ENCODE measurements at places on chromosomes 5 and 9.

- DNase-seq: no peak
Measured at GRCh38 chr9:76716085-76716672, 48.1 kb upstream of the PCA3 start.

DNA sequence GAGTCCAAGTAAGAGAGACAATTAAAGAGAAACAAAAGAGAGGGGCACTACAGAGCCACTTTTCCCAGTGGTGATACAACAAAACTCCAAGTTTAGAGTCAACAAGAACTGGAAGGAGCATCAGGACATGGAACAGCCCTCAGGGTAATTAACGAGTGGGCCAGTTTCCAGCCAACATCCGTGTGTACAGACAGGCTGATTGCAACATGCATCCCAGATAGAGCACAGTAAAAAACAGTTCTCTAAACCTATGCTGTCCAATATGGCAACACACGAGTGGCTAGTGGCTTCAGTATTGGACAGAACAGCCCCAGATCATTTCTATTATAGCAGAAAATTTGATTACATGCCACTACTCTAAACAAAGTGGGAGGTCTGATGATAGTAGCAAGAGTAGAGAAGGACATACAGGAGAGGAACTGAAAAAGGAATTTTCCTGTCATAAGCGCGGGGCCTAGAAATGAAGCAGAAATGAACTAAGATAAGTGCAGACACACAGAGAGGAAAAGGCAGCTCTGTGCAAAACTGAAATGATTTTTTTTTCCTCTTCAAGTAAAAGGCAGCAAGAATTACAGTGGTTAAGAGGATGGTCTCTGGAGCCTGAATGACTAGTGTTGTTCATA lies 175.6 kb upstream of the CCNG1 start:
- DNase-seq: peak; percentile 55

GRCh38 chr9:20844916-20845315 lies 160.9 kb downstream of the FOCAD start:
- DNase-seq: no peak

DNA sequence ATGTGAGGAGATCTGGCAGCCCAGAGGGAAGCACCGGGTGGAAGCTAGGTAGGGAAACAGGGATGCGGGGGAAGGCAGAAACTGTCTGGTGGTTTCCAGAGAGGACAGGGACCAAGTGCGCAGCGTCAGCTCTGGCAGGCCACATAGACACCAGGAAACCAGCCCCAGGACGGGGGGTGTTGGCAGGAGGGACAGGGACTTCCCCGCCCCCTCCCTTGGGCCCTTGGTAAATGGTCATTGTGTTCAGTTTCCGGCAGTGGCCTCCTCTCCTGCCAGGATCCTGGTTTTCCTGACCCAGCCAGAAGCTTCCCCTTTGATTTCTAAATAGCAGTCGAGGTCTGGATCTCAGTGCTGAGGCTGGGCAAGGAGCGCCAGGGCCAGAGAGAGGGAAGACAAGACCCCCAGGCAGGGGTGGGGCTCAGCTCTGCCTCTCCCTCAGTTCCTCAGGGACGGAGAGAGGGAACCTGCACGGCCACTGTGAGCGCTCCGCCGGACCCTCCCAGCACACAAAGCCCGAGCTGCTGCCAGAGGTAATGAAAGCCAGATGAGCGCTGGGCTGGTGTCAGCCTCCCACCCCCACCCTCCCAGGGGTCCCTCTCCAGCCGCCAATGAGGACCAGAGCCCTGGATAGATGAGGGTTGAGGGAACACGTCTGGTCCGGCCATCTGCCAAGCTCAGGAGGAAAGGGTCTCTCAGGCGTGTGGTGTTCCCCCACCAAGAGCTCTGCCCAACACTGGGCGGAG lies 1.8 kb downstream of the RALGDS start:
- DNase-seq: no peak

GRCh38 chr9:121199921-121200320 lies 1.7 kb downstream of the RAB14 start:
- DNase-seq: no peak

GRCh38 chr9:6782981-6783380 lies 25.2 kb downstream of the KDM4C start:
- DNase-seq: no peak

- no peak for DNase-seq
Measured at GRCh38 chr5:82156874-82157273, 121.3 kb downstream of the RPS23 start.

GRCh38 chr5:73376618-73377170 lies 71.9 kb downstream of the FOXD1 start:
- no peak for DNase-seq

- DNase-seq: no peak
Measured at GRCh38 chr5:59190746-59191145, 607.9 kb downstream of the RAB3C start.

- DNase-seq: no peak
Measured at GRCh38 chr9:2086971-2087370, 71.8 kb downstream of the SMARCA2 start.

- no peak for DNase-seq
Measured at GRCh38 chr5:180375955-180376354, 22.8 kb upstream of the GFPT2 start.

DNA sequence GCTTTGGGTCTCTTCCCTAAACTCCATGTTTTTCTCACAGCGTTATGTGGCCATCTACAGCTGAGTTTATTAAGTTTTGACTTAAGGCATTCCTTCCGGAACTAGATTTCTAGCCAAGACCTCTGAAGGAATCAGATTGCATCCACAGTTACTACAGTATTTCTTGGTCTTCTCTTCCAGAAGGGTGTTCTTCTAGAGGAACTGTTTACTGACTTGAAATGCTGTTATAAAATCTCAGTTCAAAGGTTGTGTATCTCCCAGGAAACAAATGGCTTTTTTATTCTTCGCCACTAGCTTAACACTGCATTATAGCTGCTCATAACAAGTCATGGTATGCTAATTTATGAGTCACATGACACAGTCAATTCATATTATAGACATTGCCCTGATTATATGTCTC lies 55.3 kb upstream of the RAD23B start:
- DNase-seq: no peak

DNA sequence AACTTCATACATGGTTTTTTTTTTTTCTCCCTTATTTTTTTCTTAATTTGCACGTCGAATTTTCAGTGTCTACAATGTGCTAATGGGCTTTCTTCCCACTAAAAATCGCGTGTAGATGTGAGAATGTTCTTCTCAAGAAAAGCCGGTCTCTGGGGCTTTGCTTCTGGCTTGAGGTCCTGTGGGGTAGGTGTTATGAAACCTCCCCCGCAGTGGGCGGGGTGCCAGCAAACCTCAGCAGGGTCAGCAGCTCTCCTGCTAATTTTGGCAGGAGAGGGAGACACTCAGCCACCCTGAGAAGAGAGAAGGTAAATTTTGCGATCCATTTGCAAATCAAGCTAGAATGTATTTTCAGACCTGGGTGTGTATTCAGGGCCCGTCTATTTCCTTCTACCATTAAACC lies 59.9 kb downstream of the NPR3 start:
- no peak for DNase-seq

- no peak for DNase-seq
Measured at GRCh38 chr5:145479857-145480256, 355.3 kb downstream of the PRELID2 start.

- DNase-seq: no peak
Measured at GRCh38 chr9:34403554-34404380, 27.1 kb upstream of the MYORG start.

GRCh38 chr5:91469517-91470165 lies 86.5 kb upstream of the ARRDC3 start:
- no peak for DNase-seq
